ENCODE measurements at places on chromosomes 12 and 14.
A peak's percentile ranks its signal among the peaks of the same experiment; 100 is the strongest.

DNA sequence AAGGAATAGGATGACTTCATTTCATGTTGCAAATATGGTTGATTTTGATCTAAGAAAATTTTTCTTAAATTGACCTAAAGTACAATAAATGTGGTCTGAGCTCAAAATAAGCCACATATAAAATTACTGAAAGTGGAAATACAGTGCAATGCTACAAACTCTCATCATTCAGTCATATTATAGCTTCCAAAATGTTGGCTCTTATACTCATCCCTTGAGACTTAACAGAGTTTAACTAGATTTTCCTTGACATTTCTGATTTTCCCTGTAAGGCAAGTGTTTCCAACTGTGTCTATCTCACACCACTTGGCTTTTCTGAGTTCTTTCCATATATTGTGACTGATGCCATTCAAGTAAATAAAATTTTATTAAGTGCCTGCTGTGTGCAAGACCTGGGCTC lies 123.7 kb upstream of the NTF3 start:
- DNase-seq = no peak

DNA sequence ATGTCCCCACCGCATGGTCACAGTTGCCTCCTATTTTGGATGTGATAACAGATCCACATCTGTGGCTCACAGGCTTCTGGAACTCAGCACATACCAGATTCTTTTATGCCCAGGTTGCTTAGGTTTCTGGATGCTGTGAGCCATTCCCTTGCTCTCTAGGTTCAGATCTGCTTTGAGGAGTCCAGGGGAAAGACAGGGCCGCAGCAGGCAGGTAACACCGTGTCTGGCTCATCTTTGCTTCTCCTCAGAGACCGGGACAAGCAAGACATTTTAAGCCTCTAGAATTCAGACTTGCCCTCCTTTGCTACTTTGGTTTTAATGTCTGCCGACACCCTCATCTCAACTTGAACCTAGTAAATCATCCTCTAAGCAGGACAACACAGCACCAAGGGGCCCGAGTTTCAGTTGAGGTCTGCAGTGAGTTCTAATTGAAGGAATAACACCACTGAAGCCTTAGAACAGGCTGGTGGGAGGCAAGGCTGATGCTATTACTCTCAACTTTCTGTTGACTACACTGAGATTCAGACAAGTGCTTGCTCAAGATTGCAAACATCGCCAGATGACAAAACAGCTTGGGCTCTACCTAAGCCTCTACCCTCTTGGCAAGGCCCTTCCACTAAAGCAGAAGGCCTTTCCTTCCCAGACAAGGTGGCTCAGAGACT lies 55.3 kb downstream of the MDM2 start:
- DNase-seq = no peak

DNA sequence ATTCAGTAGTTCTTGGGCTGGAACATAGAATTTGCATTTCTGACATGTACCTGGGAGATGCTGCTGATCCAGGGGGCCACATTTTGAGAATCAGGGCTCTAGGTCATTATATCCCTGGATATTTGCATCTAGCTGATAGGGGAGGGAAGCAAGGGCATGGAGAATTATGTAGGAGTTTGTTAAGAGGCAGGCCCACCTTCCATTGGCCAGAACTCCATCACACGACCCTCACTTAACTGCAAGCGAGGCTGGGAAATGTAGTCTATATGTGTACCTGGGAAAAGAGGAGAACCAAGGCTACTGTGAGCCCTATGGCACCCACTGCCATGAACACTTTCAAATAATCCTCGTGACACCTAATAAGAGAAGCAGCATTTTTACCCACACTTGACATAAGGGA lies 657.6 kb downstream of the MED13L start:
- no peak for DNase-seq

DNA sequence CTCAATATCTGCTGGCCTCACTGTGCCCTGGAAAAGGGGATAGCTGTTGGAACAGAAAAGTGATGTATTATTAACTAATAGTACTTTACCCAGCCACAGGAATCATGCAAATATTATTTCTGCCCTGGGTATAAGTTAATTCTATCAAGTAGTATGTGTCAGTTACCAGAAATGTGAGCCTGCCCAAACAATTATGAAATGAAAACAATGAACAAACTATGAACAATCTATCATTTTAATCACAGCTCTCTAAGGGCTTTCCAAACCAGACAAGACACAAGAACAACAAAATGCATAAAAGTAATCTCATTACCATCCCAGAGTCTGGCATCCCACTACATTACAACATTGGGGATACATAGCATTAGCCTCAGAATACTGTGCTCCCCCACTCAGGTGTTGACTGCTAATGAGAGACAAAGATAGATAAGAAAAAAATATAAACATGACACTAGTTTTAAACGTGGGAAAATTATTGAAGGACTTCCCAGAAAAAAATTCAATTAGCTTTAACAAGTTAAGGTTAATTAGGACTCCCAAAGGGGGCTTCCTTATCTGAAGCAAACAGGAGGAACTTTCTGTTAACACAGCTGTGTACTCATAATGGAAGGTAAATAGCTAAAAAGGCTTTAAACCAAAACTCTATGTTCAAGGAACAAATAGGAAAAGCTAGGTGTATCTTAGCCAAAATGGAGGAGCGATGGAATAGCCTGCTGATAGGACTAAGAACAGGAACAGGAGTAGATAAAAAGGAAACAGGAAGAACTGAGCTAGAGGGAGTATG lies 3.3 kb downstream of the DCAF5 start:
- DNase-seq = no peak

GRCh38 chr12:92546259-92546634 lies 156.5 kb upstream of the PLEKHG7 start:
- DNase-seq = no peak

GRCh38 chr12:49432616-49433015 lies 65.4 kb downstream of the SPATS2 start:
- no peak for DNase-seq

- DNase-seq = no peak
Observed at GRCh38 chr12:27864521-27864920, 84.5 kb upstream of the MANSC4 start.

GRCh38 chr12:107515446-107515958 lies 170.1 kb upstream of the PWP1 start:
- DNase-seq = peak; percentile 42

DNA sequence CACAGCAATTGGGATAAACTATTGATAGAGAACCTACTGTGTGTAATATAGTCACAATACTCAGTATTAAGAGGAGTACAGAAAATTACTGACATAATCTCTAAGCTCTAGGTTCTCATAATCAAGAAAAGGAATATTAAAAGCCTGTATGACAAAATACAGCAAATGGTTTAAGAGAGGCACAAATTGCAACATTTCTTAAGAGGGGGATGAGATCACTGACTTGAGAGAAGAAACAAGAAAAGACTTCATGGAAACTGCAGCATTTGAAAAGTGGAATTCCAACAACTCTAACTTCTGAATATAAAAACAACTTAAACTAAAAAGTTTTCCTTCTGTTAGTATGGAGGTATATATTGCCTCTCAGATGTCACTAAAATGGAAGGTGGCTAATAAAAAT lies 89.7 kb downstream of the NUMB start:
- DNase-seq = no peak

DNA sequence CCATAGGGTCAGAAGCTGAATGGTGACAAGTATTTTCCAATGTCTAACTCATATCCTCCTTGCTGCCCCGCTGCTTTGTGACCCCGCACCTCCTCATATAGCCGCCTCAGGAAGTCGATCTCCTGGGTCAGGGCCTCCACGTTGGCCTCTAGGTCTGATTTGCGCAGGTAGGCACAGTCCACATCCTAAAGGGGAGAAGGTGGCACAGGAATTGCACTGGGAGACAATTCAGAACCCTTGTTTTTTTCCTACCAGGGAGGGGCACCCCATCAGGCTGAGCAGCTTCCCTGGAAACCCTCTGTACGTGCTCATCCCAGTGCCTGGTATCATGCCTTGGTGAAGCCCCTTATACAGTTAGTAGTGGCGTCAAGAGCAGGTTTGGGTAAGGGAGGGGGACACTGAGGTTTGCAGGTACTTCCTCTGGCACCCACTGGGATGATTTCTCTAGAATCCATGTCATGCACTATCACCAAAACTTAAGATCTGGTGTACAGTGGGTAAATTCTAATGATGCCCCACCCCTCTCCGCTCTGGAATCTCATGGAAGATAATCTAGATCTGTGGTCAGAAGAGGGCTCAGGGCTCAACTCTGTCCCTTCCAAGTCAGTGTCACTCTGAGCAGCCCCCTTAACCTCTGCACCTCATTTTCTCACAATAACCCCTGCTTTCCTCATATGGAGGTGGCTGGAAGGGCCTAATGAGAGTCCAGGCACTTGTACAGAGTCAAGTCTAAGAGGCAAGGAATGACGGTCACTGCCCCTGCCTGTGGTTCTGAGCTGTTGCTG lies 20.1 kb upstream of the KRT86 start:
- no peak for DNase-seq

DNA sequence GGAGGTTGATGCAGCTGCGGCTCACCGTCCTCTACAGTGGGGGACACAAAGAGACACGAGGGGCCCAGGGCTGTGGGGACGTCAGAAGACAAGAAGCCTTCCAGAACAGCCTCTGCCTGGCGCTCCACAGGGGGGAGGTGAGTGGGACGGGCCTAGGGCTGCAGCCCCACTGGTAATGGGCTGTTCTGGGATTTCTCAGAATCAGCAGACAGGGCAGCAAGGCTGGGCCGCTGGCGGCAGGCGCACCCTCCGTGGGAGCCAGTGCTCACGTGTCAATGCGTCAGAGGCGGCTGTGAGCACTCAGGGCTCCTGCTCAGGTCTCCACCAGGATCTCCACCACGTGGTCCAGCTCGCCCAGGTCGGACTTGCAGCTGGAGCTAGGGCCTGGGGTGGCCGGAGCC lies 10.0 kb downstream of the CDCA4 start:
- DNase-seq = no peak

- DNase-seq = no peak
Observed at GRCh38 chr12:15540469-15540872, 218.2 kb downstream of the PTPRO start.

- DNase-seq = no peak
Observed at GRCh38 chr14:60758885-60759284, 24.3 kb downstream of the MNAT1 start.

DNA sequence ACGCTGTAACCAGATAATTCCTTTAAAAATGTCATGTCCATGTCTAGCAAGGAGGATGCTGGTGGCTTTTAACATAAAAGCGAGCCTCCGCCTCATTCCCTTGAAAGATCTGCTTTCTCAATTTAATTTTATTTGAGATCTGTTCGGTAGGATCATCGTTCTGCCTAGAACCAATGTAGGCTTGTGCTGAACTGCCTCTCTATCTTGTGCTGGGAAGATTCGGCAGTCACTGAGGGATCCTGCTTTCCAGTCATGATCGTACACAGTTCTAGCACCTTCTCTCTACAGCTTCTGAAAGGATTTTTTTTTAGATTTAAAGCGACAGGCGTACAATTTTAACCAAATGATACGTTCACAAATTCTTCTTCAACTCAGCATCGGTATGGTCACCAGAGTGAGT lies 54.3 kb downstream of the PEBP1 start:
- DNase-seq = no peak

DNA sequence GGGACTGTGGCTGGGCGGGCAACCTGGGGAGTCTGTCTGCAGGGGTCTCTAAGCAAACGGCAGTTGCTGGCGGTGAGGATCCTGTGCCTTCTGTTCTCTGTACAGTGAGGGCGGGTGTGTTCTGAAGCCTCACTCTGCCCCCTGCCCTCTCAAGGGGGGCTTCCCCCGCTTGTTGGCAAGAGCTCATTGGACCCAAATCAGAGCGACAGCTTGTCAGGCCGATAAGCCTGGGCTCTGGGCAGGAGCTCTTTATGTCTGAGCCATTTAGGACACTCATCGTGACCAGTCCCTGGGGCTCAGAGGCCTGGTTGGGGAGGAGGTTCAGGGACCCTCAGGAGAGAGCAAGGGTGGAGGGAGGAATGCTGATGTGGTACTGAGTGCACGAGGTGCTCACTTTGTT lies 136.0 kb downstream of the TSPAN9 start:
- DNase-seq = no peak

GRCh38 chr12:130879781-130880389 lies 8.0 kb downstream of the RAN start:
- no peak for DNase-seq

GRCh38 chr12:54374562-54375258 lies 9.8 kb downstream of the ZNF385A start:
- no peak for DNase-seq

DNA sequence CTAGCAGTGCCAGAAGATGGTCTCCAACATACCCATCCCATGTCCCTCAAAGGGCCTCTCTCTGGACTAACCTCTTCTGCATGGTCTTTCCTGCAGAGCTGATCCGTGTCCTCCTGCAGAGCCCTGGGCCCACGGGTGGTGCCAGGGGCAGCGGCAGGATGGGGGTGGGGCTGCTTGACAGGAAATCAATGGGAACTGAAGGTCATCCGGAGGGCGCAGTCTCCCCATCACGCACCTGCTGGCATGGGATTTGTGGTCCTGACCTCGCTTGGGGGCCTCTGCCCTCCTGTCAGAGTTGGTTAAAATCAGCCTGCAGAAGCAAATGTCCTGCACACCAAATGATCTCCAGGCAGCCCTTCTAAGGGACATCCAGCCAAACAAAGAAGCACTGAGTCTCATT lies 110.2 kb downstream of the DPF3 start:
- DNase-seq = no peak

GRCh38 chr14:49396801-49397200 lies 189.4 kb downstream of the RPS29 start:
- no peak for DNase-seq

All from glomerular endothelial cell (primary cell).